ENCODE measurements at places on chromosomes 3 and 15.

- DNase-seq = no peak
Measured at GRCh38 chr15:45662375-45662774, 27.5 kb downstream of the SQOR start.

- no peak for DNase-seq
Measured at GRCh38 chr3:69806735-69807438, 67.6 kb downstream of the MITF start.

DNA sequence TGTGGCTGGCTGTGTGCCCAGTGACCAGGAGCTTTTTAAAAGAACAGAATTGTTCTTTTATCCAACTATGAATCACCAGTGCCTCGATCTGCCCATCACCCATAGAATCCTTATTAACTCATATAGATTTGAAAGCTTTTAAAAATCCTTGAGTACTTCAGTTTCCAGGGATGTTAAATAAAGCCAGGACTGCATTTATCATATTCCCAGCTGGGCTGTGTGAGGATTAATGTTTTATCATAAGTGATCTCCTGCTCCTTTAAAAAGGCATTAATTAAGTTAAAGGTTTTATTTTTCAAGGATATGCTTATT lies 234.0 kb downstream of the MYRIP start:
- DNase-seq = no peak

DNA sequence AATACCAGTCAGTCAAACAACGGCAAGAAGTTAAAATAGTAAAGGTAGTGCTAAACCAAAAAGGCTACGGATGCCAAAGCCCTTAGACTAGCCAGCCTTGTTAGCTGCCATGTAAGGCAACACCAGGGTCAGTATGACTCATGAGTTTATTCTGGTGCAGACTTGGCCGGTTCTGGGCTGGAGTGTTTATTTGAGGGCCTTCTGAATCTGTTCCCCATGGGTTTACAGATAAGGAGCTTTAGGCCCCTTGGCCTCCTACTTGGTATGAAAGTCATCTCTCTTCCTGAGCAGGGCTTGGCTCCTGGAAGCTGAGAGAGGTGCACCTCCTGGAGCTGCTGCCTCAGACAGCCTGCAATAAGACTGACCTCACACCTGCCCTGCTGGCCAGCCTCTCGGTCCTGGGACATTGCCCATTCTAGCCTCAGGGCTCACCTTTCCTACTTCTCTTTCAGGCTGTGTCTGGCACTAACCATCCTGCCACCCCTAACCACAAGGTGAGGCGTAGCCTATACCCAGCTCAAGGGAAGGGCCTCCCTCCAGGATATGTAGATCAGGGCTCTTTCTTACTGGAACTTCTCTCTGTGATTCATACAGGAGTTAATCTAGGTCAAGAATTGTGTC lies 10.4 kb upstream of the RTP1 start:
- no peak for DNase-seq

DNA sequence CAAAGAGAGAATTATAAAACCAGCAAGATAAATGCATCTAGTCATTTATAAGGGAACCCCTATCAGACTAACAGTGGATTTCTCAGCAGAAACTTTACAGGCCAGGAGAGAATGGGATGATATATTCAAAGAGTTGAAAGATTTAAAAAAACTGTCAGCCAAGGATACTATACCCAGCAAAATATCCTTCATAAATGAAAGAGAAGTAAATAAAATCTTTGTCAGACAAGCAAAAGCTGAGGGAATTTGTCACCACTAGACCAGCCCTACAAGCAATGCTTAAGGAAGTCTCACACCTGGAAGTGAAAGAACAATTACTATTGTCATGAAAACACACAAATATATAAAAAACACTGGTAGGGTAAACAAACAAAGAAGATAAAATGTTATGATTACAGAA lies 113.4 kb upstream of the FAM3D start:
- DNase-seq = no peak

DNA sequence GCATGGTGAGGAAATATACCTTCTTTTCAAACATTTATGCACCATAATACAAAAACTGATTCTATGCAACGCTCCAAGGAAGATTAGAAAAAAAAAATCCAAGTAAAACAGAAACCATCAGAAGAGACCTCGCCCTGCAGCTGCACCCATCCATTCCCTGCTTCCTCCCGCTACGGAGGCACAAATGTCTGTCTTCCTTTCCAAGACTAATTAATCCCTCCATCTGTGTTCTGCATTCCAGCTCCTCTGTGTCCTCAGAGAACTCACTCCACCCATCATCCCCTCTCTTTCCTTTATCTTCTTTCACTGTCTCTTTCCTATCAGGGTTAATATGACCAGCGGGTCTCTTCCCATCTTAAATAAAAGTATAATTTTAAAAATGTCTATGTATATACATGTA lies 196.1 kb downstream of the ADAMTSL3 start:
- no peak for DNase-seq

DNA sequence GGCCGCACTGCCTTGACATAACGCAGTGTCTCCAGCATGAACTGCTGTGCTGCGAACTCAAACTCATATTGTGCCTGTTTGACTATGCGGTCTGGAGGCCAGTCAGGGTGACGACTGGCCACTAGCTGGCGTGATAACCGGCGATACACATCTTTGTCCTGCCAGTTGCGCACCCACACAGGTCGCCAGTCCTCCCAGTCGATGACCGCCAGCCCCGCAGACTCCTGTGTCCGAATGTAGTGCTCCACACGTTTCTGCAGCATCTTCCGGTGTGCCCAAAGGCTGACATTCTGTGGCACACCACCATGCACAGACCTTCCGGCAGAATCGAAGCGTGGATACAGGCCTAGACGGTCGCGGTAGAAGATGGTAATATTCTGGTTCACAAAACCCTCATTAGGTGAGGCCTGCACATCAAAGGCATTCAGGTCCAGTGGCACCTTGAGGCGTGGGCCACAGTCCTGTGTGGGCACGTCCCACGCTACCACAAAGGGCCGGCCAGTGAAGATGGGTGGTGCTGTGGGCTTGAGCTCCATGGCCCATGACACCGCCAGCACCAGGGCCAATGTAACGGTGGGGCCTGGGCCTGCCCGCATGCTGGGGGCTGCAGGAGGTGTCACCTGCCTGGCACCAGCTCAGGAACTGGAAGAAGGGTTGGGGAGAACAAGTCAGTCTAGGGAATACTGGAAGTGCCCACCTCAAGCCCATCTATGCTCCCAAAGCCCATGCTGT lies 2.5 kb downstream of the HYAL2 start:
- DNase-seq = no peak

DNA sequence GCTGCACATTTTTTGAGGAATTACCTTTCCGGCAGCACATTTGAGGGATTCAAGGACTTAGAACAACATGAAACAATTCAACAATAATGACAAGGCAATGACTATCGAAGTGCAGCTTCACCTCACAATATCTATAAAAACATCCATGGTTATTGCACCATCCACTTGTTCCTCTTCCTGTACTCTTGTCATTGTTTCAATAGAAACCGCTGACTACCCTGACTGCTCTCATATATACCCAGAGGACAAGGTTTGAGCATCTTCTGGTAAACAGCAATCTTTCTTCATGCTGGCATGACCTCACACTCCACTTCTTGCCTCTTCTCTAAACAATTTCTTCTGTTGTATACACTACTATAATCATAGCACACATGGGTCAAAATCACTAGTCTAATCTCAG lies 864.9 kb downstream of the FHIT start:
- DNase-seq = no peak

- no peak for DNase-seq
Measured at GRCh38 chr3:184756151-184757021, 44.5 kb upstream of the MAGEF1 start.

- DNase-seq = no peak
Measured at GRCh38 chr3:5498981-5499380, 311.5 kb downstream of the EDEM1 start.

DNA sequence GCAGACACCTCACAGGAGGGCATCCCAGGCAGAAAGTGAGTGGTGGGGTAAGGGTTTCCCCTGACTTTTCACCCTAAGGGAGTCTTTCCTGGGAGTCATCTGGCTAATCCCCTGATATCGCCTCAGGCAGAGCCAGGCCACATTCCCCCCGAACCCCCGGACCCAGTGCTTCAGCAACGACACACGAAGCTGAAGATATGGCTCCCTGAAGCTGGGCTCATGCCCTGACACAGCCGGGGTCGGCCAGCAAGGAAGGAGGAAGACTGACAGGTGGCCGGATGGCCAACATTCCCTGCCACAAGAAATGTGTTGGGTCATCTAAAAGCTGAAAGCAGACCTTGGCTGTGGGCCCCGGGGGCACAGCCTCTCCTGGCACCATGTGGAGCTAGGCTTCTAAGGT lies 14.4 kb downstream of the CHST13 start:
- no peak for DNase-seq

- DNase-seq = no peak
Measured at GRCh38 chr15:45391746-45392583, 13.6 kb upstream of the GATM start.

DNA sequence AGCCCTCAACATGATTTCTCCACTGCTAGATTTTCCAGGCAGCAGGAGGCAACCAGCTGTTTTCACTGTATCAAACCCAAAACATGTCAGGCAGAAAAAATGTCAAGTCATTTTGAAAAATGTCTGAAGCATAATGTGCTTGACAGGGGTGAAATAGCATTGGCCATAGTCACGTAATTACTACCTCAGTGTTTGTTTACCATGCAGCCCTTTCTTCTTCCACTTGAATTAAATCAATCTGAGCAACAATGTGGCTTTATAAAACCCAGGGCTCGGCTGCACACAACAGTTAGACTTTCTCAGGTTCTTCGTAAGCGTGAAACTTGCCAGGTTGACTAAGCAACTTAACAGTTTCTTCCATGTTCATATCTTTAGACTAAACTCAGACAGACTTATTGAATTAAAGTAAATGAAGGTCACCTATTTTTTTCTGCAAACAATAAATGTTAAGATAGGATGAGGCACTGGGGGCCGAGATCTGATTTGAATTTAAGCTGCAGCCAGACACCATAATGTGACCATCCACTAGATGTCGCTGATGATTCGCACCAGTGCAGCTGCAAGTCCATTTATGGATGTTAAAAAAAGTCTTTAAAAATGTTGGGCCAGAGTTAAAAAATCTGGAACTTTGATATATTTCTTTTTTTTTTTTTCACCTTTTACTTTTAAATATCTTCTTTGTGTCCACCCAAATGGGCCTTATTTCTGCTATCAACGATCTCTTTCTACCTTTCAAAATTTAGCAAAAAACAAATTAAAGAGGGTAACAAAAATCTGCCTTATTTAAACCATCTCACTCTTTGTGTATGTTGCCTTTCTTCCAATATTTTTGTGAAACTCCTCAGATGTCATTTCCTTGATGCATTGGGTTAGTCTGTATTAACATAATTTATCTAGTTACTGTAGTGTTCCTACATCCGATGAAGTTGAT lies 305.9 kb downstream of the CACNA2D3 start:
- DNase-seq = peak; percentile 1

- DNase-seq = no peak
Measured at GRCh38 chr3:56295161-56295560, 173.1 kb downstream of the ERC2 start.

- DNase-seq = no peak
Measured at GRCh38 chr15:88089024-88089620, 167.4 kb downstream of the NTRK3 start.

GRCh38 chr15:31276596-31277298 lies 49.9 kb upstream of the KLF13 start:
- no peak for DNase-seq

GRCh38 chr3:192501401-192501800 lies 225.9 kb downstream of the FGF12 start:
- DNase-seq = no peak

- DNase-seq = no peak
Measured at GRCh38 chr3:72290859-72291638, 506.1 kb upstream of the PROK2 start.

DNA sequence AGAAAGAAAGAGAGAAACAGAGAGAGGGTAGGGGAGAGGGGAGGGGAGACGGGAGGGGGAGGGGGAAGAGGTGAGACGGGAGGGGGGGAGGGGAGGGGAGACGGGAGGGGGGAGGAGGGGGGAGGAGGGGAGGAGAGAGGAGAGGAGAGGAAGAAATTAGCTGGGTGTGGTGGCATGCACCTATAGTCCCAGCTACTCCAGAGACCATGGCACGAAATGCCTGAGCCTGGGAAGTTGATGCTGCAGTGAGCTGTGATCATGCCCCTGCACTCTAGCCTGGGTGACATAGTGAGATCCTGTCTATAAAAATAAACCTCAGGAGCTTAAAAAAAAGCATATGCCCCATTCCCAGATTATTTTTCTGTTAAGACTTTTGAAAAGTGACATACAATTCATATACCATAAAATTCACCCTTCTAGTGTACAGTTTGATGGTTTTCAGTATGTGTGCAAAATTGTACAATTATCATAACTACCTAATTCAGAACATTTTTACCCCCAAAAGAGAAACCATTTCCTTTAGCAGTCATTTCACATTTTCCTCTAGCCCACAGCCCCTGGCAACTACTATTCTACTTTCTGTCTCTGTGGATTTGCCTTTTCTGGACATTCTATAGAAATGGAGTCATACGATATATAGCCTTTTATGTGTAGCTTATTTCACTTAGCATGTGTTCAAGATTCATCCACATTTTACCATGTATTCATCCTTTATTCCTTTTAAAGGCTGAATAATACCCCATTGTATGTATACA lies 699.6 kb downstream of the FHIT start:
- no peak for DNase-seq

DNA sequence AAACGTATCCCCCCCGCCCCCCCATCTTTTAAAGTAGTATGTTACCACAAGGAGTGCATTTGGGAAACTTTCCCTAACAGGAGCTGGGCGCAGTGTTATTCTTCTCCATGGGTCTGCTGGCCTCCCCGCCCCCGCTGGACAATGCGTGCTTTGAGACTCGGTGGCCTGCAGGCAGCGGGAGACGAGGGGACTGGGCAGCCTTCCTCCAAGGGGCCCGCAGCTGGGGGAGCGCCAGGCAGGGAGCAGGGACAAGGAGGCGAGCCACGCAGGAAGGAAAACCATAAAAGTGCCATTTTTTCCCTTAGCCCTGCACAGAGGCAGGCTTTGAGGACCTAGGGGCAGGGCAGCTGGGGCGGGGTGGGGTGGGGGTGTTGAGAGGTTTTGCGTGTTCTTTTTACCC lies 14.1 kb downstream of the SOX2 start:
- DNase-seq = no peak

GRCh38 chr3:172379372-172379771 lies 68.9 kb downstream of the GHSR start:
- no peak for DNase-seq

DNA sequence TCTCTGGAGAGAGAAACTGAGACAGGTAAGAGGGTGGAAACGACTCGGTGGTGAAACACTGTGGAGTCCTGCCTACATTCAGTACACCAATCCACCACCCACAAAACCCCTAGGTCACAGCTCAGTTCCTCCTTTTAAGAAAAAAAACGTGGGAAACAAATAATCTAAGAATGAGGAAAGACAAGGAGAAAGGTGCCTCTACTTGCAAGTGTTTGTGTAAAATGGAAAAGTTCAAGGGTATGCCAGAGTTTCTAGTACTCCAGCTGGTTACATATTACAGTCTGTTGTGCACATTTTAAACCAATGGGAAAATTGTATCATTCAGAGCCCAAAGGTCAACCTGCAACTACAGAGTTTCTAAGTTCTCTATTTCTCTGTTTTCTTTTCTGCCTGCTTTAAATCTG lies 32.2 kb downstream of the HGD start:
- no peak for DNase-seq

GRCh38 chr3:63960048-63960711 lies 48.0 kb upstream of the SCAANT1 start:
- no peak for DNase-seq

All from stimulated activated CD4-positive, alpha-beta T cell treated with anti-CD3 and anti-CD28 coated beads, Interleukin-12 subunit alpha, Interleukin-12 subunit beta, amount 100 ng/mL, for 48 hours (primary cell).